ENCODE measurements at places on chromosomes 3 and 15. TPM values are rescaled to one million over a fixed set of nuclear protein-coding genes. Genes with fewer than 3 reads are reported as not detected.

PLXNB1 gene
- total RNA-seq, result 35.4 TPM

DNA sequence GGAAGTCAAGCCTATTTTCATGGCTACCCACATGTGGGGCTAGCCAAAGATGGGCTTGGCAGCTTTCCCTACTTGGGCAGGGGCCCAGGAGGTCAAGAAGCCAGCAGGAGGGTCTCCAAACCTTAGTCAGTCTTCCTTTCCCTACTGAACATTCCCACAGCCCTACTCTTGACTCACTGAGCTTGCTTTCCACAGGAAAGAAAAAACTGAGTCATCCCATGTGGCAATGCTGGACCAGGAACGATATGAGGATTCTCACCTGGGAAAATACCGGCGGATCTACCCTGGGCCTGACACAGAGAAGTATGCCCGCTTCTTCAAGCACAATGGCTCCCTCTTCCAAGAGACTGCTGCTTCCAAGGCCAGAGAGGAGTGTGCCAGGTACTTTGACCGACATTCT is 3.7 kb upstream of the NGRN start:
- DNase-seq, result peak; percentile 78

DNA sequence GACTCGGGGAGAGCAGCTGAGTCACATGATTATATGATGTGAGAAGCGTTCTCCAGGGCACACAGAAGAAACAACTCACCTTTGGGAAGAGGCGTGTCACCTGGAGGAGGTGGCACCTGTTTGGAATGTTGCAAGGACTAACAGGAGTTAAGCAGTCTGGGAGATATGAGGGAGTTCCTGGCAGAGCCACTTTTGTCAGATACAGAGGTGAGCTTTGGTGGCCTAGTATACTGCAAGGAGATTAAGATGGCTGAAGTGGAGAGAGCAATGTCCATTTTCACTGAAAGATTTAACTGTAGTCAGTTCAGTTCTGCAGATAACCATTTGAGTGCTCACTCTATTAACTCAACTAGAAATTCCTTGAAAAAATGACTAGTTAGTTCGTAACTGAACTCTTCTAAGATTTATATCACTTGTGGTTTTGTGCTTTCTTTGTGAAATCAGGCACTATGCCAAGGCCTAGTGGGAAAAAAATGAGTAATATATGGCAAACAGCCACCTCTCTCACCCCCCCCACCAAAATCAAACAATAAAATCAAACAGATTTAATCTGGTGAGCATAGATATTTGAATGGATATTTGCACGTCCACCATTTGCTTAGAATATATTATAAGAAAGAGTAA is 61.3 kb downstream of the CRYBG3 start:
- DNase-seq, result peak; percentile 92

- DNase-seq, result no peak
Observed at GRCh38 chr3:50179710-50180109, 11.7 kb upstream of the GNAT1 start.

ADAMTSL3 gene
- 10.9 TPM for total RNA-seq

DNA sequence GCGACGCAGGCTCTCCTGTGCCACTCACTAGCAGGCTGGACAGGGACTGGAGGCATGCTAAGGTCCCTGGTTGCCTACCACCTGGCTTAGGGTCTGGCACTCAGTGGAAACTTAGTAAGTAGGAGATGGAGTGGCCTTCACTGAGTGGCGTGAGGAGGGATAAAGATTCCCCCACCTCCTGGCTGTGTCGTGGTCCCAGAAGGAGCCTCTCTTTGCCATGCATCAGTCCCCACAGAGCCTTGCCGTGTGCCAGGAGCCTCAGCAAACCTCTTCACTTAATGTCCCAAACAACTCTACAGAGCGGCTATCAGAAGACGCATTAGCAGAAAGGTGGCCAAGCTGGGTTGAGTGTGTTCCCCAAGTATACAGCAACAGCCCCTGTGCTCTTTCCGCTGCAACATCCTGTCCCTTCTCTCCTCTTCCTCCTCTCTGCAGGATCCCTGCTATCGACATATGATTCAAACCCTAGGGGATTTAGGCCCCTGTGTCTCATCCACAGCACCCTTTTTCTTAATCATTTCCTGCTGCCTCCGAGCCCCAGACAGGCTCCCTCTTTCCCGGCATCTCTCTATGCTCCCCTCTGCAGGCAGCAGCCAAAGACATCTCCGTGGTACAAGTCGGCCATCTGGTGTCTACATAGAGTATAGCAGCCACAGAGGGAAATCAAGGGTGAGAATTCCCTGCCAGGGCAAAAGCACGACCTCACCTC is 66.7 kb downstream of the SLC6A1 start:
- peak; percentile 88 for DNase-seq

GRCh38 chr15:57218826-57219576 is 157.3 kb upstream of the CGNL1 start:
- no peak for DNase-seq

All from PC-3 (cell line).